ENCODE measurements at places on chromosomes 11 and 22. TPM values are rescaled to one million over a fixed set of nuclear protein-coding genes. Genes with fewer than 3 reads are reported as not detected.

DNA sequence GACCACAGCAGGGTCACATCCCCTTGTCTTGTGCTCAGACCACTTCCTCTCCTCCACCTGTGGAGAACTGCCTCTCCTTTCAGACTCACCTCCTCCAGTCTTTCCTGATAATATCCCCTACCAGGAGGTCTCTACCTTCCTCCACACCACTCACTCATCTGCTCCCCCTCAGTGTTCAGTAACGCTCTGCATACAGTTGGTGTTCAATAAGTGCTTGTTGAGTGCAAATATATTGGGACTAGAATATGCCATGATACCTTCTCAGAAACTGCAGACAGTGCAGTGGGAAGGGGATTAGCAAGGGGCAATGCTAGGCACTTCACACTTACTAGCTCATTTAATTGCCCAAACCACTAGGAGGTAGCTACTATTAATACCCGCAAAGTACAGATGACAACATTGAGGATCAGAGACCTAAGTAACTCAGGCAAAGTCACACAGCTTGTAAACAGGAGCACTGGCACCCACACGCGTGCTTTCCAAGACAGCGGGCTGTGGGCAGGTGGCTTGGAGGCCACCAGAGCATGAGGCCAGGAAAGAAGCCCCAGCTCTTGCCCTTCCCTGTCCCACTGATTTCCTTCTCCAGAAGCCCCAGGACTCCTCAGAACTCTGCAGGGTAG lies 8.1 kb upstream of the PDE2A start:
- peaks cover 24% of the 10 kb centered on the region for H3K36me3 ChIP-seq
- no peak overlapping the region for H3K27ac ChIP-seq
- H3K4me1 ChIP-seq = peaks cover 52% of the 10 kb centered on the region
- no peak overlapping the region for H3K4me3 ChIP-seq
- no peak for DNase-seq
- no peaks in the 10 kb centered on the region for H3K27me3 ChIP-seq

- no peak overlapping the region for H3K4me3 ChIP-seq
- DNase-seq = no peak
- no peaks in the 10 kb centered on the region for H3K36me3 ChIP-seq
- H3K27me3 ChIP-seq = no peaks in the 10 kb centered on the region
These were observed 916.5 kb upstream of the FAT3 start for GRCh38 chr11:91308069-91308468.

GRCh38 chr11:132005887-132006286 lies 635.5 kb downstream of the NTM start:
- H3K4me3 ChIP-seq = no peak overlapping the region
- no peaks in the 10 kb centered on the region for H3K4me1 ChIP-seq
- no peak overlapping the region for H3K27ac ChIP-seq
- no peaks in the 10 kb centered on the region for H3K36me3 ChIP-seq
- no peaks in the 10 kb centered on the region for H3K27me3 ChIP-seq
- no peak for DNase-seq

DNA sequence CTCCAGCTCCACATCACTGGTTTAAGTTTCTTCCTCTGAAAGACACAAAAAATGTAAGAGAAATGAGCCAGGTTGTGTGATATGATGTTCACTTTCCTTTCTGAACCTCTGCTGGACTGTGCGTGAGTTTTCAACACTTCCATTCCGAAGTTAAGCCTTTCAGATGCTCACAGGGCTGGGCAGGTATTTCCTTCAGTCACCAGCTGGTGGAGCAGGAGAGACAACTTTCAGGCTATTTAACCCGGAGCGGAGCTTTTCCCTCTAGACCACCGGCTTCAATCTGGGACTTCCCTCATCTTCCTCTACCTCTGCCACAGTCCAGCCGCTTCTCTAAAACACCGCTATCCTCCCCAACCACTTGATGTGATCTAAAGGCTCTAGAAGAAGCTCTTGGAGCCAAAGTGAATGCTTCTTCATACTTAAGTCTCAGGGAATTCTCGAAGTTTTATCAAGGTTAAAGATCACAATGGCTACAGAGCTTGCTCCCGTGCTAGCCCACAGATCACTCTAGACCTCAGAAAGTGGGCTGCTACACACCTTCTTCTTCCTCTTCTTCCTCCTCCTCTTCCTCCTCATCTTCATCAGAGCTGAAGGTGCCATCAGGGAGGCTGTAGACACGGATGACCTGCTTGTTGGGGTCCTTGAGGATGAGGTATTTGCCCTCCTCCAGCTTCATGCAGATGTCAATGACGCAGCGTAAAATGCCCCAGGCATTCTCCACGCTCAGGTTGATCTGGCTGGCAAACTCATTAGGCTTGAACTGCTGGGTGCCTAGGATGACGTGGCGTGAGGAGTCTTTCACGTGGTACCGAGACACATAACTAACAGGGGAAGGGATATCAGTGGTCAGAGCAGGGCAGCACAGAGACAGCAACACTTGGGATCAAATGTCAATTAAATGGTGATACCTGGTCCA lies 4.4 kb upstream of the FOXRED2 start:
- H3K4me1 ChIP-seq = peaks cover 5% of the 10 kb centered on the region
- H3K27me3 ChIP-seq = no peaks in the 10 kb centered on the region

FAM83F gene
- total RNA-seq = 9.4 TPM

TREH gene
- total RNA-seq = not detected
